ENCODE measurements at places on chromosomes 7 and 10.
A peak's percentile ranks its signal among the peaks of the same experiment; 100 is the strongest.

- DNase-seq, result peak; percentile 13
Measured at GRCh38 chr7:2680792-2681490, 7.1 kb upstream of the AMZ1 start.

DNA sequence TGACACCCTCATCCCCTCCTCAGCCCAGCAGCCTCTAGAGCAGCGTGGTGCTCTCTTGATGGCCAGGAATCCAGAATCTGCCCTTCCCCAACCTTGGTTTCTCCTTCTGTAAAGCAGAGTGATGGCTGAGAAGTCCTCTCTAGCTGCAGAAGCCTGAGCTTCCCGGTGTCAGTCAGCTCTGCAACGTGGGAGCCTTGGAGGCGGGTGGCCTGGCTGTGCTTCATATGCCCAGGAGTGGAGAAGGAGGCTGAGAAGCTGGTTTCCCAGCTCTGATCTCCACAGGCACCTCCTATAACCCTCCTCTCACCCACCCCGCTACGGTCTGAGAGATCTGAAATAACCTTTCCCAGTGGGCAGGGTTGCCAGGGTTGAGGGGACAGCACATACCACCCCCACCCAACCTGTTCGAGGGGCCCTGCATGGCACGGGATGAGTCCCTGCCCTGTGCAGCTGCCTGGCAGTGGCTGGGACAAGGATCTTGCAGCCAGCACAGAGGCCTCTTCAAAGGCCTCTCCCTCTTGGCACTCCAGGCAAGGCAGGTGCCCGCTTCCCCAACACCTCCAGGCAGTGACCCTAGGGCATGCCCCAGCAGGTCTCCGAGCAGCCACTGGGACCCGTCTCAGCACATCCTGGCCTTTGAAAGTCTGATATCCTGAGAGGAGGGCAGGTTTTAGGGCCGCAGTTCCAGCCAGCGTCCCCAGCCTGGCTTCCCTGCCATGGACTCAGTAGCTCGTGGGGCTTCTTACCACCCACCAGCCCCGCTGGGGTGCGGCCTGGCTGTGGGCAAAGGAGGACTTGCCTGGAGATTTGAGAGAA is 18.3 kb upstream of the SLC29A3 start:
- DNase-seq, result no peak

DNA sequence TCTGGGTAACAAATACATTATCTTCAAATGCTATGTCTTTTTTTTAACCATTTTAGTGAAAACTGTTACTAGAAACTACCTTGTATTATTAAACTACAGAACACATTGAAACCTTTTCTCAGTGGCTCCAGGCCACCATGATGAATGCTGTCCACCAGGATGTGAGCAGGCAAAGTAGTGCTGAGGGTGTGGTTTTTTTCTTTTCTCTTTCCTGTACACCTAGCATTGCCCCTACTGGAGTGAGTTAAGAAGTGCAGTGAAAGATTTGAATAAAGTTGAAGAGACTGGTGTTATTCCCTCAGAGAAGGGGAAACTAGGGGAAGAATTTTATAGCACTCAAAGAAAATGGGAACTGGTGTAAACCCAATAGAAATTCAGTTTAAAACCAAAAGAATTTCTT is 120.0 kb upstream of the SAMD8 start:
- no peak for DNase-seq

GRCh38 chr7:85055906-85056305 is 130.9 kb downstream of the SEMA3D start:
- no peak for DNase-seq

- no peak for DNase-seq
Measured at GRCh38 chr7:18778594-18778993, 283.0 kb downstream of the HDAC9 start.
